ENCODE measurements at places on chromosomes 16 and 17.

DNA sequence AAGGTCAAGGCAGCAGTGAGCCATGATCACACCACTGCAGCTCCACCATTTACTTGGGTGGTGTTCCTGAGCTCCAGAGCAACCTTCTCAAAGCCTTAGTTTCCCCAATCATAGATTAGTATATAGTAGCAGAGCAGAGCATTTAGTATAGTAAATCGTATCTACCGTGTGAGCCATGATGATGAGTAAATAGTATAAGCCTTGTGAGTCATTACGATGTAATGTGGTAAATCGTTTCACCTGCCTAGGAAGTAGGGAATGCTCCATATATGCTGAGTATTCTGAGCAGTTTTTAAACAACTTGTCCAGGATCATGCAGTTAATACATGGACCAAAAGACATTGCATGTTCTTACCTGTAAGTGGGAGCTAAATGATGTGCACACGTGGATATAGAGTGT lies 66.4 kb downstream of the SCNN1B start:
- no peak for DNase-seq

DNA sequence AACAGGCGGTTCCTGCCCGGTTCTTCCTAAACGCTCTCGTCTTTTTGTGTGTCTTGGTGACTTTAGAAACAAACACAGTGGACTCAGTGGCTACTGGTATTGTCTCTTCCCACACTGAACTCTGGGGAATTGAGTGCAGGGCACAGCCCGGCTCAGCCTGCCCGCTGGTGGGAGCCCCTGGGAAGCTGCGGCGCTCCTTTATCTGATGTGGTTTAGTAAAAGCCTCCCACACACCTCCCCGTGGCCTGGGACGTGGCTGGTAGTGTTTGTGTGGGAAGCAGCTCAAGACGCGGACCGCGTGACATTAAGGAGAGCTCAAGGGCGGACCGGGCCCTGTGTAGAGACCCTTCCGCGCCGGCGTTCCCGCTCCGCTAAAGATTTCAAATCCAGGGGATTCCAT lies 55.4 kb upstream of the PVALEF start:
- DNase-seq, result no peak

DNA sequence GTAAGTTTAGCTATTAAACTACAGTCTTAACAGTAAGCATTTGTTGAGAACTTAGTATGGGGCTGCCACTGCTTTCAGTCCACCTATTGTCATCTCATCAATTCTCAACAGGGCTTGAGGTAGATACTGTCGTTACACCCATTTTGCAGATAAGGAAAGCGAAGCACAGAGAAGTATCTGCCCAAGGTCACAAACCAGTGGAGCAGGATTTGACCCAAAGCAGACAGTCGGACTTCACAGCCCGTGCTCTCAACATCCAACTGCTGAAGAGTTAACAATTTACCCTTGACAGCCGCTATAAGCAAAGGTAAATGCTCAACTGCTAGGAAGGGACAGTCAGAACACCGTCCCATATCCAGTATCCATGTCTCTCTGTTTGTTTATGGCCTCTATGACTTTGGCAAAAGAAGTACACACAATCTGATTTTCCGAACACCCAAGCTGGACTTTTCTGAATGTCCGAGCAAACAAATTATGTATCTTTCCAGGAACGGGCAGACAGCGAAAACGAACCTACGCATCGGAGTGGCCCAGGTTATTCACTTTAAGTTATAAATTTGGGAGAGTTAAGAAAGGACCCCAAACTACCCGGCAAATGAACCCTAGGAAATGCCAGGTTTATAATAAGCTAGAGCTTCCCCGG lies 1.2 kb downstream of the SIAH1 start:
- DNase-seq, result no peak

- DNase-seq, result no peak
These were observed 14.6 kb downstream of the SREBF1 start for GRCh38 chr17:17822189-17822588.

DNA sequence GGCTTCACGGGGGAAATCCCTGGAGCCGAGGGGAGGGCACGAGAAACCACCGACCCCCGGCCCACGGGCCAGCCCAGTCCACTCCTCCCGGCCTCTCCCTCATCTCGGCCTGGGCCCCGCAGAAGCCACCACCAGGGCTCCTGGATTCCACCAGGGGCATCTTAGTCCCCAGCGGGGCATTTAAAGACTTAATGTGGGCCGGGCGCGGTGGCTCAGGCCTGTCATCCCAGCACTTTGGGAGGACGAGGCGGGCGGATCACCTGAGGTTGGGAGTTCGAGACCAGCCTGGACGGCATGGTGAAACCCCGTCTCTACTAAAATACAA lies 24.1 kb upstream of the ABR start:
- no peak for DNase-seq

- no peak for DNase-seq
These were observed 33.4 kb downstream of the AXIN2 start for GRCh38 chr17:65527857-65528591.

DNA sequence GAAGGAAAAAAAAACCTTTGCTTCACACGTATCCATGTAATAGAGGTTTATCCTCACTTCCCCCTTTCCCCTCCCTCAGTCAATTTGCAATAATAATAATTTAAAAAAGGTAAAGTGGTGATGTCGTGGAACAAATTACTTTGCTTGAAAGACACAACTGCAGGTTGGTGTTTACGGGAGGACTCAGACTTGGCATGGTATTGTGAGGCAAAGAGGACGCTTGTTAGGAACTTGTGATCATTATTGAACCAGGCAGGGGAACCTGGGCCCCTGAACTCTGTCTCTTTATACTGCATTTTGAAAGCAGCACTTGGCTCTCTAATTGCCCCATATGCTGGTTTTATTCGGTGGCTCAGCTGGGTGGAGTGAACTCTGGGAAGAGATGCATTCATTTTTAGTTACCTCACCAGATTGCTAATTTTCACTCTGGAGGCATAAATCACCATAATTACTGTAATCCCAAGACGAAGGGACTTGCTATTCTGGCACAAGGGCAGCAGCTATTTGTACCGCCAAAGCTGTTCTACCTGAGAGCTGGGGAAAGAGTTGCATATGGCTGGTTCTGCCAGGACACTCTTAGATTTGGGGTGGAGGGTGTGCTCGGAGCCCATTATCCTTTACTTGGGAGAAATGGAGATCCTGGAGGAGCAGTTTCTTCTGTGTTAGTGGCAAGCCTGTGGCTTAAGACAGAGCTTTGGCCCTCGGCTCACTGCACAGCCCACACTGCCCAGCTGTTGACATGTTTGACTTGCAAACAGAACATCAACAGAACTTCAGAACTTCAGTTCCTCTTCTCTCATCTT lies 5.7 kb upstream of the DHX8 start:
- DNase-seq, result no peak

GRCh38 chr17:6066183-6066948 lies 3.8 kb upstream of the WSCD1 start:
- DNase-seq, result no peak

DNA sequence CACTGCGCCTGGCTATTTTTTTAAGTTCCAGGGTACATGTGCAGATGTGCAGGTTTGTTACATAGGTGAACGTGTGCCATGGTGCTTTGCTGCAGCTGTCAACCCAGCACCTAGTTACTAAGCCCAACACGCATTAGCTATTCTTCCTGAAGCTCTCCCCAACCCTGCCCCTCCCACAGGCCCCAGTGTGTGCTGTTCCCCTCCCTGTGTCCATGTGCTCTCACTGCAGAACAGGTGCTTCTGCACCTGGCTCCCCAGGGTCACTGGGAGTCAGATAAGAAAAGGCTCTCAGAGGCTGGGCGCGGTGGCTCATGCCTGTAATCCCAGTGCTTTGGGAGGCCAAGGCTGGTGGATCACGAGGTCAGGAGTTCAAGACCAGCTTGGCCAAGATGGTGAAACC lies 6.2 kb downstream of the HASPIN start:
- DNase-seq, result no peak

- DNase-seq, result no peak
These were observed 15.3 kb downstream of the ITGAM start for GRCh38 chr16:31274831-31275816.

DNA sequence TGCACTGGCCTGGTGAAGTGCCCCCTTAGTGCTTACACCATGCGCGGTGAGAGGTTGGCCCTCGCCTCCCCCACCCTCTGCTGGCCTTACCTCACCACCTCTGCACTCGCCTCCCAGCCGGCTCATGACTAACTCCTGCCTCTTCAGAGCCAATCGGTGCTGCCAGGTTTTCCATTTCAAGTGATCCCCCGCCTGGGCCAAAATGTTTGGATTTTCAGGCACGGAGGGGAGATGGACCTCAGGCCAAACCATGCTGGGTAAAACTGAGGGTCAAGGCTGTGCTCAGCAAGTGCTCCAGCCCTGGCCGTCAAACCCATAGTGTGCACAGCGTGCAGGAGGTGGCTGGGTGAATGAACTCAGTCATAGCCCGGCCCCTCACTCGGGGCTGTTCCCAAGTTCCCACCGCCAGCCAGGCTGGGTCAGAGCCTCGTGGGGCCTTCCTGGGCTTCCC lies 175.4 kb downstream of the SEC14L1 start:
- DNase-seq, result no peak

GRCh38 chr17:62804822-62805221 lies 3.3 kb downstream of the MARCHF10 start:
- DNase-seq, result no peak

GRCh38 chr17:74402048-74402447 lies 29.8 kb upstream of the GPRC5C start:
- DNase-seq, result no peak

- DNase-seq, result no peak
These were observed 9.7 kb downstream of the NXN start for GRCh38 chr17:969811-970355.

DNA sequence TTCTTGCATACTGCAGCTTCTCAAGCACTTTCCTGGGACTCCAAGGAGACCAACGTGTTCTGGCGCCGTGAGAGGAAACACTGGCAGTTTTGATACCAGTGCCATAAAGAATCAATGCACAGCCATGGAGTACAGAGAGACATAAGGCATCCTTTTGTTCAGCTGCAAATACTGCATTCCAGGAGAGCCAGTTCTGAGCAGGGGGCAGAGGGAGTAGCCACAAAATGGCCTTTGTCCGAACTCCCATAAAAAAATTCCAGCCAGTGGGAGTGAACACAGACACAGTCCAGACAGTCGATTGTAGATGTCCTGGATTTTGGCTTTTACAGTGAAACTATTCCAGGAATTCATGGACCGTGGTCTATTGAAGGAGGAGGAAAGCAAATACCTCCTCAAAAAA lies 36.2 kb upstream of the TEKT3 start:
- DNase-seq, result no peak

- no peak for DNase-seq
These were observed 33.8 kb upstream of the SBK1 start for GRCh38 chr16:28258567-28258966.

DNA sequence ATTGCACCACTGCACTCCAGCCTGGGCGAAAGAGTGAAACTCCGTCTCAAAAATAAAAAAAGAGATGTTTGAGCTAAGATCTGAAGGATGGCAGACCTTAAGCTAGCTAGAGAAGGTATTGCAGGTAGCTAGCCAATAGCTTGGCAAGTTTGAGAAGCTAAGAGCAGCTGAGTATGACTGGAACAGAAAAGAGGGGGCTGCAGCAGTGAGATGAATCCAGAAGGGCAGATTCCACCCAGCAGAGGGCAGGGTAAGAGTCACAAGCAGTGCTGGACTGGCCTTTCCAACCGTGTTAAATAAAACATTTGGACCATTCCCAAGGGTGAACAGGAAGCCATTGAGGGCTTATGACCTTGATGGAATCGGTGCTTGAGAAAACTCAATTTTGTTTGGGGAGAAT lies 5.7 kb upstream of the PHAF1 start:
- DNase-seq, result no peak

- DNase-seq, result no peak
These were observed 26.3 kb upstream of the DOC2B start for GRCh38 chr17:207775-208174.

GRCh38 chr17:3691617-3692067 lies 4.3 kb downstream of the P2RX5 start:
- no peak for DNase-seq

- DNase-seq, result no peak
These were observed at the start of gene DHRS7C for GRCh38 chr17:9790889-9791876. DHRS7C (minus strand) TSS chr17:9791592; CDS start chr17:9791284, 308 bp downstream.

DNA sequence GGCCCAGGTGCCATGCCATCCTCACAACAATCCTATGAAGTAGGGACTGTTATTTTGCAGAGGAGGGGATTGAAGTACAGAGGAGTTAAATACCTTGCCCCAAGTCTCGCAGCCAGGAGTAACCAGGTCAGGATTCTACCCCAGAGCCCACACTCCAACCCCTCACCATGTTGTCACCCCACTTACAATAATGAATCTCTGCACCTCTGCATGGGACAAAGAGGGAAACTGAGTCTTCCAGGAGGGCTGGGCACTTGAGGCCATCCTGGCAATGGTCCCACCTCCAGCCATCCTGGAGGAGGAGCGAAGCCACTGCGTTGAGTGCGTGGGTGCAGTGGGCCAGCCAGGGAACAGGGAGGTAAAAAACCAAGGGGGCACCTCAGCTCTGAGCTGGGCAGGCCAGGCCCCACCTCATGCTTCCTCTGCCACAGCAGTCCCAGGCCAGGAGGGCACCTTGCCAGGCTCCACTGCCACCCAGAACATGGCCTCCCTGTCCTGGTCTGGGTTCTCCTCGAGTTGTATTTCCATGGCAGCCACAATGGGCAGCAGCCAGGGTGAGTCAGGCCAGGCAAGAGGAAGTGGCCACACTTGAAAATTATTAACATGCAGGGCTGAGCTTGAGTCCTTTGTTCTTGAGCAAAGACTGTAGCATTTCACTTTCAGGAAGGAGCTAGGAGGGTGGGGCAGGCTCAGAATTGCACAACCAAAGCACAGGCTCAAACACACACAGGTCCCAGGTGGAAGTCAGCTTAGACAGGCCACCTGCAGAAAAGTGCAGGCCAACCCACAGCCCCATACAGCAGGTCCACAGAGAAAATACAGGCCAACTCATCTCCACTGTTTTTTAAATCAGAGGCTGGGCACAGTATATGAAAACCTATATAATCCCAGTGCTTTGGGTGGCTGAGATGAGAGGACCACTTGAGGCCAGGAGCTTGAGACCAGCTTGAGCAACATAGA lies 52.1 kb downstream of the CUEDC1 start:
- peak; percentile 86 for DNase-seq

DNA sequence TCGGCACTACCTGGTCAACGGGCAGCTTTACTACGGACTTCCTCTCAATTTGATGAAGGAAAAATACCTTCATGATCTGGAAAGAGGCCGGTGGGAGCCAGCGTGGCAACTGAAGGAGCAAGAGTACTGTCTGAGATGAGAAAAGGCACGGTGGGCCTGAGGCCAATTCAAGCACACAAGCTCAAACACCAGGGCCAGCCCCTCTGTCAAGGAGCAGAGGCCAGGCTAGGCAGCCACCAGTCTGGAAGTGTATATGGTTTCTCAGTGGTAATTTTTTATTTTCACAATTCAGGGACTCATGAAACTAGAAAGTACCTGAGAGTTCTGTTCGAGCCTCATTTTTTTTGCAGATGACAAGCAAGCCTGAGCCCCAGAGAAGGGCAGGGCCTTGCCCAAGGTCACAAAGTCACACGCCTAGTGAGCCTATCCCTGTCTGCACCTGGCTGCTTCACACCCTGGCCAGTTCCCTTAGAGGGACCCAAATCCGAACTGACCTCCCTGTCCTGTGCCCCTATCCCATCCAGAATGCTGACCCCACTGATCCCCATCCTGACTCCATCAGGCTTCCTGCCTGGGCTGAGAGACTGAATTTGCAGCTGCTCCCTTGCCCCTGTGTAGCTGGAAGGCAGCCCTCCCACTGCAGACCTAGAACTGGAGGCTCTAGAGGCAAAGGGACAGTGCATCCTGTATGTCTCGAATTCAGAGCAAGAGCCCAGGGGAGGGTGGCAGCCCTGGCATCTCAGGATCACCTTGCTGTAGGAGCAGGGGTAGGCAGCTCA lies 4.8 kb upstream of the TBX2 start:
- DNase-seq, result no peak

Data from GM13976 (cell line).